Activated CD8-positive, alpha-beta memory T cell treated with anti-CD3 and anti-CD28 coated beads for 1 hour (primary cell): ENCODE measurements at places on chromosomes 5 and 9.

DNA sequence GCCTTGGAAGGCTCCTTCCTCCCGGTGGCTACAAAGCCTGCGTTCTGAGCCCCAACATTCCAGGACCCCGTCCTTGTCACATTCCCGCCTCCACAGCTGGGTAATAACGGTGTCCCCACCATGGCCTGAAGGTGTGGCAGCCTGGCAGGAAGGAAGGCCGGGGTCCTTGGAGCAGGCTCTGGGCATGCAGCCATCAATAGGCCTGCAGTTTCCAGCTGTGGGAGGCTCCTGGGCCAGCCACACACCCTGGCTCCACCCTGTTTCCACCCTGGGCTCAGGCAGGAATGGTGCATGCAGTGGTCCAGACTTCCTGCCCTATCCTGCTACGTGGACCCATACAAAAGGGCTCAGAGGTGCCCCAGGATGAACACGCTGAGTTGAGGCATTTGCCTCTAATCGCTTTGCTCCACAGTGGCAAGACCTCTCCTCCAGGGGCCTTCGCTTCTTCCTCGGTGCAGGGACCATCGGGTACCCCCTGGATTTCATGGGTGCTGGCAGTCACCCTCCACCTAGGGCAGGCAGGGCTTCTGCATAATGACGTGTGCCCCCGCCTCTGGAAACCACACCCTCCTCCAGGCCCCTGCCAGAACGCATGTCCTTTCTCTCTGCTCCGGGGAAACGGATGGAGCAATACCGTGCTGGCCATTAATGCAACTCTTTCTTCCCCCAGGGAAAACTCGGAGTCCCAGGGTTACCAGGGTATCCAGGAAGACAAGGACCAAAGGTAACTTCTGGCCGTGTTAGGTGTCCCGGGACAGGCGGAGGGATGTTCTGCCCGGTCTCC lies 95.1 kb upstream of the FCN2 start:
- no peak for DNase-seq

DNA sequence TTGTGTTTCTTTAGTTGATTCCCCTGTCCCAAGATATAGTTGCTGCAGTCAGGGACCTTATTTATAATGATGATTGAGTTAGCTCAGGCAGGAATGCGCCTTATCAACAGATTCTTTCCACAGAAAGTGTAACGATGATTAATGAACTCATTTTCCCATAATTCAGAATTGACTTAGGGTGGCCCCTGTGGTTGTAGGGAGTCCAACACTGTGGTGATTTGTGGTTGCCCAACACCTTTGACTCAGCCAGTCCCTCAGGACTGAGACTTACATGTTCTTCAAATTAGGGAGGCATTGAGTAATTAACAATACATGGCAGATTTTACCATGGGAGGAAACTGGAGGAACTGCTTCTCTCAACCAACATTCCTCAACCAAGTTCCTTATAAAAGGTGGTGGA lies 221.9 kb downstream of the GABRG2 start:
- DNase-seq = no peak

GRCh38 chr5:180299526-180299925 lies 7.6 kb upstream of the MAPK9 start:
- DNase-seq = no peak

- no peak for DNase-seq
Measured at GRCh38 chr5:27316271-27316650, 277.9 kb upstream of the CDH9 start.

- no peak for DNase-seq
Measured at GRCh38 chr5:154243736-154244135, 53.2 kb downstream of the GALNT10 start.

DNA sequence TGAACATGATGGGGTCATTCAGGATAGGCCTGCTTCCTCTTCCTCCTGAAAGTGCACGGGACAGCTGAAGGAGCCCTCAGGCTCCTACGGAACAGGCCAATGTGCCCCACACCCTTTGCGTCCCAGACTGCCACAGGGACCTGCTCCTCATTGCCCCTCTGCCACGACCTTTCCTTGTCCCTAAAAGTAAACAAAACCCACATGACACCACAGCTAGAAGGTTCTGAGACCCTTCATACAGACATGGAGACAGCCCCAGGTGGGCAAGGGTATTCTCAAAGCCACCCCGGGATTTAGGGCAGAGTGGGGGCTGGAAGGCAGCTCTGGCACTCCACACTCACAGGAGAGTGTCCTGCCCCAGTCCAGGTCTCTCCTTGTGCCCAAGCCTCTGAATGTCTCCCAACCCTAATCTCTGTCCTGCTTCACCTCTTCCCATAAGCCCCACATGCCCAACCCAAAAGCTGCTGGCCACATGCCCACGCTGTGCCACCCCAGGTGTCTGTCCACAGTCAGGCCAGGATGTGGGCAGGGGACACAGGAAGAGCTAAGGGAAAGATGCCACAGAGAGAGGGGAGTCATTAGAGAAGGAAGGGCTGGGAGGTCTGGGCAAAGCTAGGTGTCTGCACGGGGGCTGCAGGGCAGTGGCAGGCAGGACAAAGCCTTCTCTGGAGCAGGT lies 800 bp downstream of the AMBP start:
- DNase-seq = no peak

DNA sequence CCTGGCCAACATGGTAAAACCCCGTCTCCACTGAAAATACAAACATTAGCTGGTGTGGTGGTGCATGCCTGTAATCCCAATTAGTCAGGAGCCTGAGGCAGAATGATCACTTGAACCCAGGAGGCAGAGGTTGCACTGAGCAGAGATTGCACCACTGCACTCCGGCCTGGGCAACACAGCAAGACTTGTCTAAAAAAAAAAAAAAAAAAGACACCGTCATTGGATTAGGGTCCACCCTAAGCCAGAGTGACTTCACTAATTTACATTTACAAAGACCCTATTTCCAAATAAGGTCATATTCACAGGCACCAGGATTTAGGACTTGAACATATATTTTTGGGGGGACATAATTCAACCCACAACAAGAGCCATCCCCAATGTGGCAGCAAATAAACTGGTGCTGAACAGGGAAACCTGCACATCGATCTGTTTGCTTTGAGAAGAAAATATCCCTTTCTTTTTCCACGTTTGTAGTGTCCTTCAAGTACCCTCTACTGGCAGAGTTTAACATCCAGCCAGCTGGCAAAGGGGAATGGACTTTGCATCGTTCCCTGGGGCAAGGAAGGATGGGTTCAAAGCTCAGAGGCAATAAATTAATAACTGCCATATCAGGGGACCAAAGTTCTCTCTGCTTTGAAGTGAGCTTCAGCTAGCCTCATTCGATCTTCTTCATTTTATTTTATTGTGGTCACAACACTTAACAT lies 3.7 kb upstream of the DNAJC25 start:
- DNase-seq = no peak

GRCh38 chr9:116137581-116137980 lies 16.0 kb upstream of the PAPPA start:
- DNase-seq = no peak

GRCh38 chr5:98827161-98827560 lies 53.7 kb downstream of the RGMB start:
- DNase-seq = no peak

DNA sequence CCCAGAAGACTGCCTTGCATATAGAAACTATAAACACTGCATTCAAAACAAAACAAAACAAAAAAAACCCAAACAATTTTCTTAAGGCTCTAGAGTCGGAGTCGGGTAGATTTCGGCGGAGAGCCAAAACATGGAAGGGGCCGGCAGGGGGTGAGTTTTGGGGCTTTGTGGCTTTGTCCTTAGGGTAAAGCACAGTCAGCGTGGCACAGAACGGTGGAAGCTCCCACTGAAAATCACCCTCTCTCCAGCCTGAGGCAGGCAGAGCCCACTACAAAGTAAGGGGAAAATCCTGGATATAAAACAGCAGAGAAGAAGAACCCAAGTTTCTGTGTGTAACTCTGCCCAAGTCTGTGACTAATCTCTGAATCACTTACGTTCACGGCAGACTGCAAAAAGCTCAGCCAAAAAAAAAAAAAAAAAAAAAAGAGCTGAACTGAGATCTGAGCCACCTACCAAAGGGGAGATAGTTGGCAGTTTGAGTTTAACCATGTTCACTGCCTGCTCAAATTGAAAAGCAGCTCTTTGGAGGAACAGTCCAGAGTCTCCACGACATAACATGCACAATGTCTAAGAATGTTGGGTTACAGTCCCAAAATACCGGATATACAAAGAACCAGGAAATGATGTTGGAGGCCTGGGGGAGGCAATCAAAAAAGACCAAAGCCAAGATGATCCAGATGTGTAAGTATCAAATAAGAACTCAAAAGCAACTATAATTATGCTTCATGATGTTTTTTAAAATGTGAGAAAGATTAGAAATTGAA lies 26.6 kb upstream of the OR2K2 start:
- no peak for DNase-seq

DNA sequence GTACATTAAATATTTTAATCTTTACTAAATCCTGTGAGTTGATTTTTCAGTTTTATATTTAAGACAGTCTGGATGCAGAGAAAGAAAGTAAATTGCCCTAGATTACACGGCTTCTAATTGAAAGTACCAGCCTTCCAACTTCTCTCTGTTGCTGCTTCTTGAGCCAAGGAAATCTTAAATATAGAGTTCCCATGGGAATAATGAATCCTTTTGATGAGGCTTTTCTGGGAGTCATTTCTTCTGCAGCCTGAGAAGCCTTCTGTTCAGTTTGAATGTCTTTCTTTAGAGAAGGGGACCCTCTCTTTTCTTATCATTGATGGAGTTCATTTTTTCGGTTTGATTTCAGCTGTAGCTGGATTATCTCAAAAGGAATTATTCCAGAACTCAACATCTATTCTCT lies 317.3 kb upstream of the PTPRD start:
- DNase-seq = no peak

DNA sequence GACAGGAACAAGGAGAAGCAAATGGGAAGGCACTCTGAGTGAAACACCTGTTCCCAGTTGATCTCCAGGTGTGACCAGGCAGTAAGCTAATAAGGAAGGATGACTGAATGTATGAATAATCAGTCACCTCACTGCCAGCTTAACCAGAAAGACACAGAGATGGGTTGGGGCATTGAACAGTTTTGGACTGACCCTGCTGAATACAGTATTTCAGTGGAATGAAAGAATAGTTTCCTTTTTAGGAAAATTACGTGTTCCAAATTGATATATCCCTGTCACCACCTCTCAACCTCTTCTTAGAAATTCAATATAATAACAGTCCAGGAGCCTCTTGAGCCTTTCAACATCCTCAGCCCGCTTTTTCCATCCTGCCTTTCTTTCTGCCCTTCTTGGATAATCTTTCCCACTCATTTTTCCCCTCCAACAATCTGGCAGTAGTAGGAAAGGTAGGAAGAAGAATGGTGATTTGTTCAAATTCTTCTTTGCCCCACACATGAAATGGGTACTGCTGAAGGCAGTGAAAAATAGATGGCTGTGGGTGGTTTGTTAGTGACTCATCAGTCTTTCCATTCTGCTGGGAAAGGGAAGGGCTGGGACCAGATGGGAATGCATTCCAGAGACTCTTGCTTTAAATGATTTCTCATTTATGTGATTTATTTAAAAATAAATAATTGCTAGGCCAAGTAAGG lies 117.9 kb downstream of the ZSWIM6 start:
- DNase-seq = no peak

- no peak for DNase-seq
Measured at GRCh38 chr5:145996135-145996534, 59.8 kb downstream of the SH3RF2 start.

DNA sequence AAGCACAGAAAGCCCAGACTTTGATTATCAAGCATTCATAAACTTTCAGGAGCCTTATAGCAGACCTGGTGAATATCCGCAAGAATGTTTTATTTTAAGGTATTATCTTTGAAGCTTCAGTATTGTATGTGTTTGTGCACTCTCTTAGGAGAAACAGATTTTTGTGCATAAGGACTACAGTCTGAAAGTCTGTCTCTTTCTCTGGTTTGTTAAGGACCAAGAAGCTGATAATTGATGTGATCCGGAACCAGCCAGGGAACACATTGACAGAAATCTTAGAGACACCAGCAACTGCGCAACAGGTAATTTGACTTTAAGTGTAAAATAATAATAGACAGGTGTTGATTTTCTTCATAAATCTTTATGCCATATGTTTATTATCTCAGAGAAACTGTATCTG lies 22.8 kb upstream of the F2R start:
- no peak for DNase-seq

GRCh38 chr9:92206488-92206887 lies 87.0 kb downstream of the IARS1 start:
- DNase-seq = no peak

GRCh38 chr5:65873181-65873750 lies 53.1 kb upstream of the ERBIN start:
- DNase-seq = no peak

DNA sequence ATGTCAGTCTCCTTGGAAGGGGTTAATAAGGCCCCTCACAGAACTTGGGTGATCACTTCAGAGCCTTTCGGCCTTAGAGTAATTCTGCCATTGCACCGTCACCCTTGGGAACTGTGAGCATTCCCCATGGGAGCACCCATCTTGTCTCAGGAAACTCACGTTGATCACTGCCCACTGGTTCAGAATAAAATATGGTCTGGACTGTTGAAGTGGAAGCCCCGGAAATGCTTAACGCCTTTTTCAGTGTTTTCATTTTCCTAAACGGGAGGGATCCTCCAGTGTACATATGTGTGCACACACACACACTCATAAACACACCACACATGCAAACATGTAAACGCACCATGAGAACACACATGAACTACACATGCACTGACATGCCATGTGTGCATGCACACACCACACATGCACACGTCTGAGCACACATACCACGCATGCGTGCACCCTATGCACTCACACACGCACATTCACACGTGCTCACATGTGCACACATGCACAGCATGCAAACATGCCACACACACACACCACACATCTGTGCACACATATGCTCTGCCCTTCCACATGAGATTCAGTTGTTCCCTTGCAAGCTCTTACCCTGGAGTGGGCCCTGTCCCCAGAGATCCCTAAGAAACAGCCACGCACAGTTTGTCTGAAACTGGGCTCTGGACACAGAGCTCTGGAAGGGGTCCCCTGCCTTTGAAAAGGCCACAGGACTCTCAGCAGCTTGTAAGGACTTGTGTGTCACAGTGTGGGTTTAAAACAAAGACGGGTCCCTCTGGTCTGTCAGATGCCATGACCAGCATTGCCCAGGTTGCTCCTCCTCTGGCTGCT lies 17.0 kb downstream of the MRPL36 start:
- no peak for DNase-seq

GRCh38 chr5:162227075-162227474 lies 159.5 kb downstream of the GABRG2 start:
- DNase-seq = no peak

- DNase-seq = no peak
Measured at GRCh38 chr9:135130207-135130976, 42.9 kb downstream of the OLFM1 start.

- no peak for DNase-seq
Measured at GRCh38 chr5:143931476-143931875, 119.5 kb downstream of the HMHB1 start.

GRCh38 chr5:16457451-16457850 lies 8.1 kb downstream of the ZNF622 start:
- DNase-seq = no peak
